ENCODE measurements at places on chromosomes 5 and 9.
A peak's percentile ranks its signal among the peaks of the same experiment; 100 is the strongest.

GRCh38 chr9:132295181-132295580 lies 59.6 kb downstream of the SETX start:
- no peak for DNase-seq

GRCh38 chr9:36154331-36154952 lies 14.7 kb upstream of the CCIN start:
- peak; percentile 85 for DNase-seq

GRCh38 chr5:90169078-90169477 lies 240.5 kb downstream of the CETN3 start:
- no peak for DNase-seq

GRCh38 chr5:109956884-109957283 lies 267.2 kb downstream of the MAN2A1 start:
- DNase-seq, result no peak

DNA sequence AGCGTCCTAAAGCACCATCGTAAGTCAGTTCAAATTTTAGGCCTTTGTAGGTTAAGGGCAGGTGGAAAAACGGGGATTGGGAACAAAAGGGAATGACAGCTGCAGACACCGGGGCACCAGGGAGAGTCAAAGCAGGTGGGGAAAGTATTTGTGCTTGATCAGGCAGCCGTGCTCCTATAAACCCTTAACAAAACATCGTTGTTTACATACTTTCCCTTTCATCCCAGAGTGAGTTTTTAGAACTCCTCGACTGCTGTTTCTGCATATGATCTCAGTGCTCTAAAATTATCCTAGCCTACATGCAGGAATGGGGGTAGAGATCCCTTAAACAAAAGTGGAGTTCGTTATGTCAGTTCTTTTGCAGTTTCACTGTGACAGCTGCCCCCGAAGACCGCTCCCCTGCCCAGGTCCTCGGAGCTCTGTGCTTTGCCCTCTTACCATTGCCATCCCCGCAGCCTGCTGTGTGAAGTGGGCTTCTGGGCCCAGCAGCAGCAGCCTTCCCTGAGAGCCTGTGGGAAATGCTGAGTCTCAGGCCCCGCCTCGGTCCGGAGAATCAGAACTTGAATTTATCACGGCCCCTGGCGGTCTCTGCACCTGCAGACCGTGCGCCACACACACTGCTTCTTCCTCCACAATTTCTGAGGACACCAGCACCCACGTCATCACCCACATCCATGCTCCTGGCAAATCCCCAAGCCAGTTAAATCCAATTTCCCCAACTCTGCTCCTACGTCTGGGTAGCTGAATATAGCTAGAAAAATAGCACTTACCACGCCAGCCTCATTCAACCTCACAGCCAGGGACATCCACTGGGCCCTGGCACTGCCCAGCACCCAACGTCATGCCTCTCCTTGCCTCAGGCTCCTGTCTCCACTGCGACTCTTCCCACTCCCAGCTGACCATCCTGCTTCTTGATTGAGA lies 86.8 kb downstream of the NSUN2 start:
- DNase-seq, result no peak

GRCh38 chr5:112885001-112885400 lies 23.9 kb downstream of the SRP19 start:
- no peak for DNase-seq

DNA sequence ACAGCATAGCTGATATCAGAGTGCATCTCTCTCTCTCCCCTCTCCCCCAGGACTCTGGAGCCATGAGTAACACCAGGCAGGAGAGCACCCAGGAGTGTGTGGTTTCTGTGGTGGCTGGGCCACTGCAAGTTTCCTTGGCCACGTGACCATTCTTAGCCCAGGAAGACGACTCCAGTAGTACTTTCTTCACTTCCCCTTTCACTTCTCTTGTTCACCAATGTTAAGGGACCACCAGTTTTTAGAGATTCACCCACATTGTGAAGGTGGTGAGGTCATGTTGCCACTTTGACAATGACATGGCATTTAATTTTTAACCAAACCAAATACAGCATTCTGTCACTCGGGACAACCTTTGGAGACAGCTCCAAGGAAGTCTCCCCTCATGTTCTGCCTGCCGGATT lies 17.9 kb upstream of the DAPK1 start:
- peak; percentile 100 for DNase-seq

- peak; percentile 50 for DNase-seq
Observed at GRCh38 chr9:134723491-134724190, 82.0 kb downstream of the COL5A1 start.

- DNase-seq, result no peak
Observed at GRCh38 chr9:101453776-101454570, 18.4 kb upstream of the ALDOB start.

- DNase-seq, result no peak
Observed at GRCh38 chr9:36088020-36088419, 48.5 kb upstream of the GLIPR2 start.

- no peak for DNase-seq
Observed at GRCh38 chr5:59158165-59158564, 575.3 kb downstream of the RAB3C start.

GRCh38 chr5:126363658-126364057 lies 59.6 kb upstream of the GRAMD2B start:
- DNase-seq, result peak; percentile 91

GRCh38 chr5:157157293-157157891 lies 8.7 kb downstream of the GARIN3 start:
- DNase-seq, result no peak

DNA sequence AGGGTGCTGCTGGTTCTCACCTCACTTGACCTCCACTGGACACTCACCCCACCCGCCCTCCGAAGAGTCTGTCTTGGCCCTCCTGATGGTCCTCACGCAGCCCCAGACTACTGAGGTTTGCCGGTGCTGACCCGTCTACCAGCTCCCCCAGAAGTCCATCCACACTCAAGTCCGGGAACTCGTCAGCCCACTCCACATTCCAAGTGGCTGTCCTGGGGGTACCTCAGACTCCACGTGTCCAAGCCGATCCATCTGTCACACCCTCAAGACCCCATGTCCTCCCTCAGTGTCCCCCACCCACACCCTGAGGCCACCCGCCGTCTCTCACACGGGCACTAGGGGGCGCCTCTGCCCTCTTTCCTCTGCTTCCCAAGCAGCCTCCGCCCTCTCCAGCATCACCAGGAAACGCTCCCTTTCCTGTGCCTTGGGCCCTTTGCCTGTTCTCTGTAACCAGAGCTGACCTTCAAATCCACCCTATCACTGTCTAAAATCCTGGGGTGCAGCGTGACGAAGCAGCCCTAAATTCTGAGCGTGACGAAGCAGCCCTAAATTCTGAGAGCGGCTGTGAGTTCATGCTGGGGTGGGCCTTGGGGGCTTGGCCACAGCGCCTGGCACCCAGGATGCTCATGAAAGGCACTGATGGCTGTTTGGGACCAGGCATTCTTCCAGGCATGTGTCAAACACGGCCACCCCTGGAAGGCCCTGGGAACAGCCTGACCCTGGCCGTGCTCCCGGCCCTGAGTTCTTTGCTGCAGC lies 95.7 kb downstream of the KCNT1 start:
- no peak for DNase-seq

DNA sequence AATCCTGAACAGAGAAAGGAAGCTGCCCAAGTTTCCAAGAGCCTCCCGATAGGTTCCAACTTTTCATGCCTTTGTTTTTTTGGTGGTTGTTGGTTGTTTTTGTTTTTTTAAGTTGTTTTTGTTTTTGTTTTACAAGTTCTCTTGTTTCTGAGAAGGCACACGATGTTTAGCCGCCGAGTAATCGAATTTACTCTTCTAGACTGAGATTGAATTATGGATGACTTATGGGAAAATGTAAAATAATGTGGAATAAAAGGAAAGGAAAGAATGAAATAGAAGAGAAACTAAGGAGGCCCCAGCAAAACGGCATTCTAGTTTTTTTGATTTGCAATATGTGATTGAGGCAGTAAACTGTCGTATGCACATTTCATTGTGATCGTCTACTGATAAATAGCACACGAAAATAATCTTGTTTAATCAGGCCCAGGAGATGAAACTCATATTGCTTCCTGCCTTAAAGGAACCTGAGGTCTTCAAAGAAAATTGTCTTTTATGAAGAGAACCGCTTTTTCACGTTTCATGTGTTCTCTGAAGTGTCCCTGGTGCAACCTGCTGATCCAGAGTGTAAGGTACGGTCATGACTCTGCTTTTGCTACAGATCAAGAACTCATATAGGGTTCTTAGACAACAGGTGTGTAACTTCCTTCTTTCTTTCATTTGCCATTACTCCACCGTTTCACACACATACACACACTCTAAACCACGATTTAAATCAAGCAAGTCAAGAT lies 1.3 kb upstream of the GNAQ start:
- DNase-seq, result peak; percentile 50

DNA sequence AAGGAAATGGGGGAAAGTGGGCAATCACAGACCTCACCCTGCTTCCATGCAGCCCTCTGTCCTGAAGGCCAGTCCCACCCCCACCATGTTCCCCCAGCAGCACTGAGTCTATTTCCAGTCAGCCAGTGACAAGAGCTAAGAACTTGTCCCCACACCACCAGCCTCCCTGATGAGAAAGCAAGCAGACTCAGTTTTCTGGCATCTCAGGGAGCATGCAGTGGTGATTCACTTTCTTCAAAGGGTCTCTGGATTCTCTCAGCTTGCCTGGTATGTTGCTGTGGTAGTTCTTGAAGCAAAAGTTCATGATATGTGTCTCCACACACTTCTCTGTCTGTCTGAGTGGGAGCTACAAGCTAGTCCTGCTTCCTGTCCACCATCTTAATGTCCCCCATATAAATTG lies 799.9 kb upstream of the TYRP1 start:
- DNase-seq, result no peak

GRCh38 chr9:97696803-97697601 lies at the start of gene XPA:
TSS of gene XPA (minus strand) at chr9:97697340. CDS start at chr9:97697292, 48 bp downstream.
- DNase-seq, result peak; percentile 89

GRCh38 chr9:102507044-102507687 lies 488.0 kb upstream of the CYLC2 start:
- no peak for DNase-seq

DNA sequence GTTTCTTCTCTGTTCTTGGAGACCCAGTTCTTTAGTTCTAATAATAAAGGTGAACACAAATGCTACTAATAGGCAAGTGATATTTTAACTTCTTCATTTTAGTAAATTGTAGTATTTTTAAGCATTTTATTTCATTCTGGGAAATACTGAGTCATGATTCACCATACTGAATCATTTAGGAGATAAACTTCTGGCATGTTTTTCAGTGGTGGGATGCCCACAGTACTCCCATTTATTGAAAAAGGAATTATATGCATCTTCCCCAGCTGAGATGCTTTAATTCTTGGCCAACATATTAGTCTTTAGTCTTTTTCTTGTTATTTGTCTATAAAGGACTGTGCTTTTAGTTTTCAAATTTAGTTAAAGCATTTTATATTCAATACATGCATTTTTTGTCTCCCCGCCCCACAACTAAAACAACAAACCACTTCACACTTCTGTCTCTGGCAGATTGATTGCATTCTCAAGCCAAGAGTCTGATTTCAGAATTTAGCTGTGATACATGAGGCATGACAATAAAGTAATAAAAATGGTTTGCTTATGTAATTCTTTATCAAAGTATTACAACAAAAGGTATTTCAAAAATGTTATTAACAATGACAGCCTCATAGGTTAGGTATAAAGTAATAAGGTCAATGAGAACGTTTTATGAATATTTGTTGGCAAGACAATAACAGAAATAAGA lies 125.2 kb upstream of the CDH18 start:
- no peak for DNase-seq

DNA sequence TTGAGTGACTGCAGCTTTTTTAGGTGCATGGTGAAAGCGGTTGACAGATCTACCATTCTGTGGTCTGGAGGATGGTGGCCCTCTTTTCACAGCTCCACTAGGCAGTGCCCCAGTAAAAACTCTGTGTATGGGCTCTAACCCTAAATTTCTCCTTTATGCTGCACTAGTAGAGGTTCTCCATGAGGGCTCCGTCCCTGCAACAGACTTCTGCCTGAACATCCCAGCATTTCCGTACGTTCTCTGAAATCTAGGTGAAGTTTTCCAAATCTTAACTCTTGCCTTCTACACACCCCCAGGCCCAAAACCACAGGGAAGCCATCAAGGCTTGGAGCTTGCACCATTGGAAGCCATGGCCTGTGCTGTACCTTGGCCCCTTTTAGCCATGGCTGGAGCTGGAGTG lies 1898.1 kb upstream of the NUDT12 start:
- no peak for DNase-seq

DNA sequence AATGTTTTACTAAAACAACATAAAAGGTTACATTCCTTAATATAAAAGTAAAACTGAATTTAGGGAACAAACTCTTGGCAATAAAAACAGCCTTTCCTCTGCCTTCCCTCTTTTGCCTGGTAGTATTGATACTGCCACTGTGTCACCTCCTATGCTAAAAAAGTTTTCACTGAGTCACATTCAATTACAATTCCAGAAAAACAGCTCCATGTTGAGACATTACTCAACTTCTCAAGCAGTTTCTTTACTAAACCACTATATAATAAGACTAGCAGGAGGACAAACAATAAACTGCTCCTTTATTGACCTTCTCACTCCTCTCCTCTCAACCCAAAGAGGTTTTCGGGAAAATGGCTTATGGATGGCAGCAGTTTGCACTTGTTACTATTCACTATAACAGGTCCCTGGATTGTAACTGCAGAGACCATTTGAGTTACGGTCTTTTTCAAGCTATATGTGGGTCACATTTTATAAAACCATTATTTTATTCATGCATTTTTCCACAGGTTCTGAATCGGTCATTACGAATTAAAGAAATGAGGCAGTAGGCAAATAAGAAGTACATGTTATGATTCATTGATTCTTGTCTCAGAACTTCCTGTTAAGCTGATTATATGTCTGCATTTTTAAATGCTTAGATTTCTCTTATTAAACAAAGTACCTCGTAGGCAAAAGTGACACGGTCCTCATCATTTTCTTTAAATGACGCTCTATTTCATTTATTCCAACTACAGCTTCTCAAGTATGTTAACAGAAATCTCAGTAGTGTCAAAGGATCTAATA lies 2.1 kb downstream of the ZDHHC21 start:
- DNase-seq, result peak; percentile 2

- DNase-seq, result no peak
Observed at GRCh38 chr9:108347463-108348188, 508.2 kb downstream of the ACTL7B start.

DNA sequence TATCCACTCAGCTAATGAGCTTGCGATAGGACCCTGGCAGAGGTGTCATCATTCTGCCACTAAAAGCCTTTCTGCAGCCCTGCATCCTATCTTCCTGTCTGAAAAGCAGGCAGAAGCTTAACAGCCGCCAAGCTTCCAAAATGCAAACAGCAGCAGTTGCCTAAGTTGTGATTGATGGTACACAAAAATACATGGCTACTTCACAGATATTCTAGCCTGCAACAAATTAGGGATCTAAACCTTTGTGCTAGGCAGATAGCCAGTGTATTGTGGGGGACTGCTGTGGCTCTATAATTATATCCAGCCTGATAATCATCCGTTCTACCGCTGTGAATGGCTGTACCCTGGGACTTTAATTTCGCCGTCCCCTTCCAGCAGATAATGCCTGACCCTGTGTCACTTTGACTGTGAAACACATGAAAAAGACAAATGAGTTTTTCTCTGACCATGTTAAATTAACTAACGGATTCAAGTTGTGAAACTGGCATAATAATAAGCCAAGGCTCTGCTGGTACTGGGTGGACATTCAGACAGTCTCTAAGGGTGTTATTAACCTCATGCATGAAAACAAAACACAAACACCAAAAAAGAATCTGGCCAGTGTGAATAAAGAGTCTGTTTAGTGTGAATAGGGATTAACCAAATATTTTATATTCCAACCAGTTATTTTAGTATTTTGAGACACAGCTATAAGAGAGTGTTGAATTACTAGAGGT lies 45.9 kb downstream of the SEMA6A start:
- no peak for DNase-seq

- DNase-seq, result no peak
Observed at GRCh38 chr9:70261131-70261870, 2.5 kb downstream of the SMC5 start.

- no peak for DNase-seq
Observed at GRCh38 chr5:11962122-11962521, 57.9 kb upstream of the CTNND2 start.

- no peak for DNase-seq
Observed at GRCh38 chr5:22896152-22896551, 43.0 kb upstream of the CDH12 start.

All from MV-4-11 (cell line).